ENCODE measurements at places on chromosomes 3 and 15. TPM values are rescaled to one million over a fixed set of nuclear protein-coding genes. Genes with fewer than 3 reads are reported as not detected.

The LXN gene
- total RNA-seq, result 39.6 TPM

The FAH gene
- 56.6 TPM for total RNA-seq

The C3orf70 gene
- 1.3 TPM for total RNA-seq

DNA sequence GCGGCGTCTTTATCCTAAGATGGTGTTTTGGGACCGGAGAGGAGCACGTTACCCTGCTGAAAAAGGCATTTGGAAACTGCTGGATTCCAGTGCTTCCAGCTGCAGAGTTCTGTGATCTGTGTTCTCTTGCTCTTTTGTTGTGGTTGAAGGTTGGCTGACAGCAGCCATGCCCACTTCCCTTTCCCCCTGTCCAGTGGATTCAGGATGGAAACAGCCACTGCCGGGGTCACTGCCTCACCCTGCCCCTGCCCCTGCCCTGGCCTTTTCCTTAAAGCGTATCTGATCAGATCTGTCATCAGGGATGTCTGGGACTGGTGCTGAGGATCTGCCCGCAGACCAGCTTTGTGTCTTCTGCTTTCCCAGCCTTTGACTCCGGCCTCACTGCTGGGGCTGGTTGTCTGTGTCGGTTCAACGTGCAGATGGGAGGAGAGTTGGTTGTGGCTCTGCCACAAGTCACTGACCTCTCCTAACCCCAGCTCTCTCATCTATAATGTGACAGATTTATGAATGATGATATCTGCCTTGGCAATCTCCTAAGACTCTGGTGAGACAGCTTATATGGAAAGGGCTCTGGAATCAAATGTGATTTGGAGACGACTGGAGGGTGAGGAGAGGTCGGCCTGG is 219.4 kb upstream of the BHLHE40 start:
- DNase-seq, result no peak

DNA sequence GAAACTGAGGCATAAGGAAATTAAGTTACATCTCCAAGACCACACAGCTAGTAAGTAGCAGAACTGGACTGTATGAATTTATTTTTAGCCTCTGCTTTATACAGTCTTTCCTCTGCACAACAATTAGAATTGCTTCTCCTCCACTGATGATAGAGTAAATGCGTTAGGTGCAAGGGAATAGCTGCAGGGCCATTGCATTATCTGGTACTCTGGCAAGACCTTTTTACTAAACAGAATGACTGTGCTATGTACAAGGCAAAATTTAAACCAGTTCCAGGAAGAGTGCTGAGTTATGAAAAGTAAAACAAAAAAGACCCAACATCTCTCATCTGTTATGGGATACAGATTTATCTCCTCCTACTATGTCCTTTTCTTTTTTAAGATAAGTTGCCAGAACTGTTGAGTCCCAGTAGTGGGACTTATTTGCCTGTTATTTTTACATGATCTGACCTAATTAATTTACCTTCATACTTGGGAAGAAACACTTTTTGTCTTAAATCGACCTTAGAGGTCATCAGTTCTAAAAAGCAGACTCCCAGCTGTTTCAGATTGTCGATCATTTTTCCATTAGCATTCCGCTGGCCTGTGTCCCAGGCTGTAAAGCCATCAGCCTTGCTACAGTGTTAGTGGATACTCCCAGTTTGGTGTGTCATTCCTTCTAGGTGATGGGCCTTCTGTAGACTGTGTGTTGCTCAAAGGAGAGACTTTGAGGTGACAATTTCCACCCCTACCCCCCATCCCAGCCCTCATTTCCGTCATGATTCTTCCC is 147.5 kb upstream of the NUDT16 start:
- DNase-seq, result no peak

DNA sequence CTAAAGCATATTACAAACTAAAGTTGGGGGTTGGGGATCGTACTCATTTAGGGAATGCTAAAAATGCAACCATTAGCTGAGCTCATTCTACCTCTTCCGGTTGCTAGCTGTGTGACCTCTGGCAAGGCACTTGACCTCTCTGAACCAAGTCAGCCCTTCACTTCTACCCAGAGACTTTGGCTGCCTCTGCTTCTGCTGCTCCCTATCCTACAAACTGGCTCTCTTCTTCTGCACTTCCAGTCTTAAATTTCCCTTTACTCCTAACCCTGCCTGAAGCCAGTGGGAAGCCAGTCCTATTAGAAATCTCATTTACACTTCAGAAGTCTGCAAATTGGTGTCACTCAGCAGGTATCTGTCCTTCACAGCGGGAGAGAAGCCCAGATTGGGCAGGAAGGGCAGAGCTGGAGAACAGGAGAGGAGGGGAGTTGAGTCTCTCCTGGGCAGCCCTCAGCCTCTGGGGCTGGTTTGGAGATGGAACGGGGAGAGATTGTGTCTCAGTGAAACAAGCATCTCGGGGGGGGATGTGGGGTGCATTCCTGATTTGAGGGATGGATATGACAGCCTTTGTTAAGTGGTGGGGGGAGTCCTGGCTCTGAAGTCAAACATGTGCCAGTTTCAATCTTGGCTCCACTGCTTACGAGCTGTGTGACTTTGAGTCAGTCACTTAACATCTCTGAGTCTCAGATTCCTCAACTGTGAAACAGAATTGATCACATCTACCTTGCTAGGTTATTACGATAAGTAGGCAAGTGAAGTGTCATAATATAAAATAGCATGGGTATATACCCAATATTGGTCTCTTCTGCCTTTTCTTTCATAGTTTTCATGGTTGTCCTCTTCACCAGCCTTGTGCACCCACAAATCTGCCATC is 7.8 kb upstream of the AEN start:
- no peak for DNase-seq

GRCh38 chr15:64462492-64462891 is 2.1 kb downstream of the ZNF609 start:
- no peak for DNase-seq

GRCh38 chr15:82551646-82552247 is 11.5 kb upstream of the RPS17 start:
- DNase-seq, result no peak

GRCh38 chr3:194221336-194221735 is 85.4 kb downstream of the HES1 start:
- no peak for DNase-seq

The HAUS2 gene
- 41.8 TPM for total RNA-seq

DNA sequence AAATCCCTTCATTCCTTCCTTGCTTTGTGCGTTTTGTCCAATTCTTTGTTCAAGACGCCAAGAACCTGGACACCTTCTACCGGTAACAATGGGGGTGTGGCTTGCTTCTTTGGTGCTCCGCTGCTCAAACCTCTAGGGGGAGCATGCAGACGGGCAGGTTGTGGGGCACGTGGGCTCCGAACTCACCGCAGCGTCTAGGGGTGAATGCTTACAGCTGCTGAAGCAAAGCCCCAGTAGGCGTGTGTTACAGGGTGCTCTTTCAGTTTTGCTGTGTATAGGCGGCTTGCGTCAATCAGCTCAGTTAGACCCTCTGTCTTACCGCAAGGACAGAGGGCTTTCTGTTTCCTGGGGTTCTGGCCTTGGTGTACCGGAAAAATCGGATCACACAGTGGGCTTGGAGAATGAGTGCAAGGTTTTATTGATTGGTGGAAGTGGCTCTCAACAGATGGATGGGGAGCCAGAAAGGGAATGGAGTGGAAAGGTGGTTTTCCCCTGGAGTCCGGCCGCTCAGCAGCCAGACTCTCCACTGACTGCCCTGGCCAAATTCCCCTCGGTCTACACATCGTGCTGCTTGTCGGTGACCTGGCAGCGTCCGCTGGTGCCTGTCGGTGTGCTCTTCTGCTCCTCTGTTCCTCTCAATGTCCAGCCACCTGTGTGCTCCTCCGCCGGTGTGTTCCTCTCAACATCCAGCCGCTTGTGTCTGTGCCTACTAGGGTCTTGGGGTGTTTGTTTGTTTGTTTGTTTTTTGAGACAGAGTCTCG is 1.2 kb upstream of the LRRC34 start:
- no peak for DNase-seq

DNA sequence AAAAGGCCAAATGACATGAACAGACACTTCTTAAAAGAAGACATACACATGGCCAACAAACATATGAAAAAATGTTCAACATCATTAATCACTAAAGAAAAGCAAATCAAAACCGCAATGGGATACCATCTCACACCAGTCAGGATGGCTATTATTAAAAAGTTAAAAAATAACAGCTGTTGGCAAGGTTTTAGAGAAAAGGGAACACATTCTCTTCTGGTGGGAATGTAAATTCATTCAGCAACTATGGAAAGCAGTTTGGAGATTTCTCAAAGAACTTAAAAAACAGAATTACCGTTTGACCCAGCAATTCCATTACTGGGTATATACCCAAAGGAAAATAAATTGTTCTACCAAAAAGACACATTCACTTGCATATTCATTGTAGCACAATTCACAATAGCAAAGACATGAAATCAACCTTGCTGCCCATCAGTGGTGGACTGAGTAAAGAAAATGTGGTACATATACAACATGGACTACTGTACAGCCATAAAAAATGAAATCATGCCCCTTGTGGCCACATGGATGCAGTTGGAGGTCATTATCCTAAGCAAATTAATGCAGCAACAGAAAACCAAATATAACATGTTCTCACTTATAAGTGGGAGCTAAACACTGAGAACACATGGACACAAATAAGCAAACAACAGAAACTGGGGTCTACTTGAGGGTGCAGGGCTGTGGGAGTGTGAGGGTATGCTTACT is 190.7 kb upstream of the MCTP2 start:
- DNase-seq, result no peak

- DNase-seq, result no peak
Observed at GRCh38 chr3:188231456-188231855, 77.5 kb downstream of the LPP start.

The PLSCR5 gene
- total RNA-seq, result not detected

GRCh38 chr15:33198541-33198940 is 4.0 kb upstream of the FMN1 start:
- no peak for DNase-seq

The FBXO40 gene
- not detected for total RNA-seq

DNA sequence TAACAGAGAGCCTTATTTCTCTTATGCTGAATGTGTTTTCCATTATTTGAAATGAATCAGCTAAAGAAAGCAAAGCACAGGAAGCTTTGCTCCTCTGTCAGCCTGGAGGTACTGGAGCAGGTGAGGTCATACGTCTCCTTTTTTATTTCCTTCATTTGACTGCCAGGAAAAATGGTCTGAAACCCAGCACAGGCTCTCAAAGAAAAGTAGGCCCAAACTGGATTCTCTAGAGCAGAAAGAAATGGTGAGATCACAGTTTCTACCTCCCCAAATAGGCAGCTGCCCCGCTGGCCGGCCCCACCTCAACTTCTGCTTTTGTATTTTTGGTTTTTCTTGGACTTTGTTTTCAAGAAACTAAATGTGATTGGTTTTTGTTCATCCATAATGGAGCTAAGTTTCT is 95.1 kb downstream of the RPL39L start:
- no peak for DNase-seq

- DNase-seq, result no peak
Observed at GRCh38 chr3:146948186-146948585, 343.0 kb upstream of the PLSCR5 start.

DNA sequence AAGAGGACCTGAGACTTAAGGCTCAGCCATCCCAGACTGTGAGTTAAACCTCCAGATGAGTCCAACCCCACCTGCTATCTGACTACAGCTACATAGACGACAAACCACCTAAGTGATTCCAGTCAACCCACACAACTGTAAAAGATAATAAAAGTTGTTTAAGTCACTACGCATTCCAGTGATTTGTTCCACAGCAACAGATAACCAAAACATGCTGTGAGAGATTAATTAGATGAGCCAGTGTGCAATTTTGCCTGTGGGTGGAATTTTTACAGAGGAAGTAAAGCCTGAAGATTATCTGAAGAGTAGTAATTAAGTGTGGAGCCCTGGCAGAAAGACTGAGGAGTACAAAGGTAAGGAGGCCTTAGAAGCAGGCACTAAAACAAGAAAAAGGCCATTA is 5.4 kb downstream of the BTBD1 start:
- no peak for DNase-seq

The FOXL2NB gene
- total RNA-seq, result 1.9 TPM

DNA sequence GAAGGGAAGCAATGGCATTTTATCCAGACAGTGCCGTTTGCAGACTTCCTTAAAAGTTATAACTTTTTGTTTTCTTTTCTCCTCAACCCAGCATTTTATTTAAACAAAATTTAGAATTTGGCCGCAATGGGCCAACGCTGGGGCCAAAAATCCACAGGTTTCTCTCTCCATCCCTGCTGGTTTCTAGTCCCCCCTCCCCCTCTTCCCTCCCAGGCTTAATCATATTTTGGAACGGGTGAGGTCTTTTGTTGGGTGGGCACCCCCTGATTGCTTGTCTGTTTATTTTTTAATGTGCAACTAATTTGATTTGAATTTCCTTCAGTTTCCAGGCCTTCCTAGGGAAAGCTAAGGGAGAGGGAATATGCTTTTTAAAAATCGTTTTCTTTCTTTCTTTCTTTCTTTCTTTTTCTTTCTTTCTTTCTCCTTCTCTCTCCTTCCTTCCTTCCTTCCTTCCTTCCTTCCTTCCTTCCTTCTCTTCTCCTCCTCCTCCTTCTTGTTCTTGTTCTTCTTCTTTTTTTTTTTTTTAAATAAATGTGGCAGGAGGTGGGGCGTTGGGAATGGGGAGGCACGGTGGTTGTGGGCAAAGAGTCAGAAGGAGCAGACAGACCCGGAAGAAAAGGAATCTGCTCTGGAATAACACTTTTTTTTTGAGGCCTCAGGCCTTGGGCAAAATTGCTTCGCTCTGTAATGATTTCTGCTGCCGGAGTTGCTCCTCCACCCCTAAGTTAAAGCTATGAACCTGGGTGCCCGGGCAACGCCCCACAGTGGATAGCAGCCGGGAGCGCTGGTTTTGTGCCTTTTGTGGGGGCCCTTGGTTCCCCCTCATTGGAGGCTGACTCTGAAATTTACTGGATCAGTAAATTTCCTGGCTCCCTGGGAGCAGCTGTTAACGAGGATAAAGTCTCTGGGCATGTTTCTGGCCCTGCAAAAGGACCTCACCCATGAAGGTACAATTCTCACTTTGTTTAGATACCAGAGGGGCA is 1.9 kb downstream of the FNDC3B start:
- DNase-seq, result peak; percentile 65

All from H4 (cell line).